ENCODE measurements at places on chromosomes 12 and 14.

GRCh38 chr14:104305511-104306449 is 167.4 kb downstream of the KIF26A start:
- DNase-seq, result no peak

DNA sequence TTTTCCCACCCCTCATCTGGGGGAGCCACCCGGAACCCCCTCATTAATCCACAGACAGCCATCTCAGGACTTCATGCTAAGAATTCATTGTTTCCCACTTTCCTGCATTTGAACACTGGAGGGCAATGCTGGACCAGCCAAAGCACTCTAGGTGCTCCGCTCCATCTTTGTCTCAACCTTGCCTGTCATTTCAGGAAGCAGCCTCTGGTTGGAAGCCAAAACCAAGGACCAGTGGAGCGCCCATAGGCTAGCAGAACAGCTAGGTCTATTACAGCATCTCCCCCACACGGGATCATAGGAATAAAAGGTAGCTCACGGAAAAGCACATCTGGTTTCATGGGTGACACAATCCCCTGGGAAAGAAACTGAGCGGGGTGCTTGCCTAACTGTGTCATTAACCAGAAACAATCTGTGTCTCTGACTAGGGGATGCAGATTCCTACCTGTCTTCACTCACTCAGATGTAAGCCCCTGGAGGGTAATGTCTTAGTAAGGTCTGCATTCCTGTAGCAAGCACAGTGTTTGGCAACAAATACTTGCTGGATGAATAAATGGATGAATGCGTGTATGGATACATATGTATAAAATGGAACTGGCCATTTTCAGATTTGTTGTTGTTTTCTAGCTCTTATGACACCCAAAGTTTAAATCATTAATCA is 197.0 kb downstream of the DAD1 start:
- peak; percentile 58 for DNase-seq

DNA sequence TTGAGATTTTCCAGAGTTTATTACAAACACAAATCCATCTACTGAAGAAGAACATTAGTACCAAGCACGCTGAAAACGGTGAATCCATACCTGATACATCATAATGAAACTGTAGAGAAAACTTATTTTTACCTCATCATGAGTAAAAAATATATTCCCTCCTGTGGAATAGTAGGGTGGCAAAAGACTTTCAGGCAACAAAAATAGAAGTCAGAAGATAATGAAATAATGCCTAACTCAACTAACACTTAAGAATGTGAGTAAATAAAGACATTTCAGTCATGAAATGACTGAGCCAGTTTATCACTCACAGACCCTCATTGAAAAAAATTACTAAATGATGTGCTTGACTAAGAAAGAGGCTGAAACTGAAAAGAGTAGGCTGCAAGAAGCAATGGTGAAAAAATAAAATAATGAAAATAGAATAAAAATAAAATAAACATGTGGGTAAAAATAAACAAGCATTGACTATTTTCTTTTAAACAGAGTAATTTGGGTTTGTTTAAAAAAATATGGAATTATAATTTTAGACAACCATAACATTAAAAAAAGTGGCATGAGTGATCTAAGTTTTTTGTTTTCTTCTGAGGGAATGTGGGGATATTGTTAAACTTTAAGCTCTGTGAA is 148.6 kb downstream of the ASCL1 start:
- no peak for DNase-seq

DNA sequence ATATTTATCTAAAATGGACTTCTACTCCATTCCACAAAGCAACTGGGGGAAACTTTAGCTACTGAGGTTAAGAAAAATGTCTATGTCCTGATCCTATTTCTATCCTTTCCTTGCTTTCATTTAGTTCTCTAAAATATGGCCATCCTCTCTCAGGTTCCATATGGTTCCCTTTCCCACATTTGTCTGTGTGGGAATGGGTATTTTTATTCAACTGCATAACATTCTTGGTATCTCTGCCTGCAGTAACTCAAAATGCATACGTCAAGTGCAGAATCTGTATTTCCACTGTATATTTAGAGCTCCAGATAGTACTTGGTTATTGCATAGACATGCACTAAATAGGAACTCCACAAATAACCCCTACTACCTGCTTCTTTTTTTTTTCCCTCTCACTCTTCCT is 130.6 kb upstream of the BTG1 start:
- no peak for DNase-seq

DNA sequence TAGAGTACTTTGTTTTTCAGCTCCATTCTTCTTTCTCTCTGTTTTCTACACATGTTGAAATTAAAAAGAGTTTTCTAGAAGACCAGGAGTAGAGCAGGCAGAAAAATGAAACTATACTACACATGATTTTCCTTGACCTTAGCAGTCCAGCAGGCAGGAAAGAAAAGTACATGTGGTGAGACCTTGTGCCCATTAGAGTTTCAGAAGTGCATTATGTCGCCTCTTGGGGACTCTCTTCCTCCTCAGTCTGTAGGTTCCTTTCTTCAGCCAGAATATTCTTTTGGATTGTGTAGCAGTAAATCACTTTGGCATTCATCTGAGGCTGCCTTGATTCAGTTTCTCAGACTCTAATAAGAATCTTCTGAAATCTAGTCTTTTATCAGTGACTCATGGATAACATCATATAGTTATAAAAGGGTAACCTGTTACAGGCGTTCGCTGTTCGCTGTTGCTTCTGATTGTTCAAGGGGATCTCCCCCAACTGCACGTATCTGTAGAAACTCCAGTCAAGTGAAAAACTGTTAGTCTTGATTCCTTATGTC is 161.8 kb downstream of the ANO4 start:
- no peak for DNase-seq

- DNase-seq, result no peak
These were observed 17.2 kb upstream of the KIF26A start for GRCh38 chr14:104121142-104121541.

DNA sequence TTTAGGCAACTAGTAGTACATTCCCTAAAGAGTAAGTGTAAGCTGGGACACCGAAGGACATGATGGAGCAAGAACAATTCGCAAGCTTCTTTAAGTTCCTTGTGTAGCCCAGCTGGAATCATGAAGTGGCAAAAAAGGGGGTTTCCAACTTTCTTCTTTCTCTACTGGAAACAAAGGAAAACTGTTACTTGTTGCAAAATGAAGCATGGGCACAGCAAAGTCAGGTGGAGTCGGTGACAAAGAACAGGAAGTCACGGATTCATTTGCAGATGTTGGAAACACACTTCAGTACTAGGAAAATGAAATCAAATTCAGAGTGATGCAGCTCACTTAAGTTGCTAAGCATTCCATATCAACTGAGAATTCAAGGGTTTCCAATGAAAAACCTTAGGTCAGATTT is 706.9 kb upstream of the STXBP6 start:
- DNase-seq, result no peak
